ENCODE measurements at places on chromosomes 13 and 19. TPM values are rescaled to one million over a fixed set of nuclear protein-coding genes. Genes with fewer than 3 reads are reported as not detected.

Gene PPFIA3
- 7.0 TPM for total RNA-seq

Gene PCSK4
- 2.3 TPM for total RNA-seq

Gene PSMD8
- total RNA-seq = 133 TPM

Gene ZNF491
- 1.7 TPM for total RNA-seq

Gene TNFSF13B
- 3.0 TPM for total RNA-seq

Gene HCN2
- 0.64 TPM for total RNA-seq

Measured in natural killer cell treated with Interleukin-12 subunit alpha and Interleukin-12 subunit beta and Interleukin-15 and Interleukin-18, amount 100 ng/mL, for 72 hours (primary cell).